ENCODE measurements at places on chromosomes 6 and 20.

DNA sequence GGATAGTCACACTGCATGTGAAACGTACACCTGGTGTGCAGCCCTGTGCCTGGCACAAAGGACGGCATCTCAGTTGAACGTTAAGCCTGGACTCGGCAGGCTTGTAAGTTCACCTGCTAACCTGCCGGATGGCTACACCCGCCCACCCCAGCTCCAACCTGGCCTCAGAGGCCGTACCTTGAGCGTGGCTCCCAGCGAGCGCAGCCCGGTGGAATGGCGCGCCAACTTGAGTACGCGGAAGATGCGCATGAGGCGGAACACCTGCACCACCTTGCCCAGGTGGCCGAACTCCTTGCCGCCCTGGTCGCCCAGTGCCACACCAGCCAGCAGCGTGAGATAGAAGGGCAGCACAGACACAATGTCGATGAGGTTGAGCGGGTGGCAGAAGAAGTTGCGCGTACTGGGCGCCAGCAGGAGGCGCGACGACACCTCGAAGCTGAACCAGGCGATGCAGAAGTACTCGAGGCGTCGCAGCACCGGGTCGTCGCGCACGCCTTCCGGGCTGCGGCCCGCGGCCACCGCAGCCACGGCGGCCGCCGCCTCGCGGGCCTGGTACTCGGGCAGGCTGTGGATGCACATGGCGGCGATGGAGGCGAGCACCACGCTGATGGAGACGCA, 3.3 kb downstream of the KCNS1 start:
- peak; percentile 45 for DNase-seq

GRCh38 chr6:53461696-53462095, 83.2 kb downstream of the GCLC start:
- no peak for DNase-seq

- DNase-seq: no peak
These were observed 141.9 kb upstream of the SNX9 start for GRCh38 chr6:157681041-157681650.

- no peak for DNase-seq
These were observed 2.3 kb upstream of the TRAM2 start for GRCh38 chr6:52579006-52579660.

- no peak for DNase-seq
These were observed 118.4 kb downstream of the DTNBP1 start for GRCh38 chr6:15544321-15544900.
